ENCODE measurements at places on chromosomes 4 and X.

DNA sequence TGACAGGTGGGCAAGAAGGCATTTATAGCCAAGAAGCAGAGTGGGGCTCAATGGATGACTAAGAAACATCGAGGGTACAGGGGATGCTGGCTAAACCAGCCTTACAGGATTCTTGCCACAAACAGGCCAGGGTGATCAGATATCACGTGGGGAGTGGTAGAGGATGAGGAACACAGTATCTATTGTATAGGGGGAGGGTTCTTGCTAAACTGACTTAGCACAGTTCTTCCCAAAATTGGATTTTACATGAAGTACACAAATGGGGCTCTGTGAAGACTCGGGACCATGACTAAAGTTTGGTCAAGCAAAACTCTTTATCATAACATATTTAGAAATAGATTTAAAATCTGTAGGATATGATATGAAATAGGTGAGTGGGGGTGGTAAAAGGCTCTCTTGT is 144.0 kb upstream of the ATOH1 start:
- no peak for DNase-seq

DNA sequence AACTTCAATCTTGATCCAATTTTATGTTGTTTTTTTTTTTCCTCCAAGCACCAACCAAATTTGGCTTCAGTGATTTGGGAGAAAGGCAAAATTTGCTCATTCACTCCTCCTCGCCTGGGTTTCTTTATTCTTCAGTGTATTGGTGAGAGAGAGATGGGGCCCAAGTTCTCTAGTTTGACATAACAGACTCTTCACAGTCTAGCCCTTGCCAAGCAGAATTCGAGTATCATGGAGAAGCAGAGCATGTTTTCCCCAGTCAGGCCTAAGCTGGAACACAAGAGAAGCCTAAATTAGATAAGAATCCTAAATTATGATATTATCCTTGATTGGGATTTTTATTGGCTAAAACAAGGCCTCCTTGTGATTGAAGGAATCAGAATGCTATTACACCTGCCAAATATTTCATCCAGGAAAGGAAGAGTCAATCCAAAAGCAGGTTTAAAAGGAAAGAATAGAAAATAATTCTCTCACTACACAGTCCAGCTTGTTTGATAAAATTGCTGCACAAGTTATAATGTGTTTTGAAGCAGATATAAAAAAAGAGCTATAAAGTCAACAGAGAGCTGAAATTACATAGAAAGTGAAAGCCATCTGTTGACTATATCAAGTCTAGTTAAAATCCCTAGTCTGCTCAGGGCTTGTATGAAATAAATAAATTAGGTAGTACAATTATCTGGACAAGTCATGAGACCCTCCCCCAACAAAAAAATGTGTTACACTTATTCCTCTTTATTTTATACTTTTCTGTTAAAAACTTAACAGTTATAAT is 39.9 kb upstream of the FAM241A start:
- DNase-seq = no peak

DNA sequence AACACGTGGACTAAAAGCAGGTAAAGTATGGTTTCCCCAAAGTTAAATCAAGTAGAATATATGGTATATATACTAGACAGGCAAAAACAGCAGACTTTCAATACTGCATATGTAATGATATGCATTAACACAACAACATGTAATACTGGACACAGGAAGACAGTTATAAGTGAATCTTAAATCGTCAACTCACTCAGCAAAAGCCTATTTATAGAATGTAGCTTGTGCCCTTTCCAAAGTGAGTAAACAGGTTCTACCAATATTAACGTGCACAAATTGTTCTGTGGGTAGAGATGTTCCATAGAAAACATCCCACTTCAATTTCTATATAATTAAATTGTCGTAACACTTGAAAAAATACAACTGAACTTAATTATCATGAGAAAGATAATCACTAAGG is 30.6 kb downstream of the FAM241A start:
- no peak for DNase-seq

- no peak for DNase-seq
Observed at GRCh38 chr4:116849620-116850019, 235.8 kb downstream of the TRAM1L1 start.

DNA sequence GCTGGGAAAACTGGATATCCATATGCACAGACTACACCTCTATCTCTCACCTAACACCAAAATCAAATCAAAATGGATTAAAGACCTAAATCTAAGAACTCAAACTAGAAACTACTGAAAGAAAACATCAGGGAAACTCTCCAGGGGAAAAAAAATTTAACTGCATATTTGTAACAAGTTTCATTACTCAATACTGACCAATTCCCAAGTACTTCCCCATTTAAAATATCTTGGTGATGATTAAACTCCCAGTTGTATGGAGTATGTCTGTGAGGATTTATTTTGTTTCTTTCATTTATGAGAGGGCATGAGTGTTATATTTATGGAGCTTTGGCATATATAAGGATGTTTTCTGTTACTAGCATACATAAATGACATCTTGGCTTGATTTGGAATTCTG is 112.3 kb upstream of the IL15 start:
- no peak for DNase-seq

DNA sequence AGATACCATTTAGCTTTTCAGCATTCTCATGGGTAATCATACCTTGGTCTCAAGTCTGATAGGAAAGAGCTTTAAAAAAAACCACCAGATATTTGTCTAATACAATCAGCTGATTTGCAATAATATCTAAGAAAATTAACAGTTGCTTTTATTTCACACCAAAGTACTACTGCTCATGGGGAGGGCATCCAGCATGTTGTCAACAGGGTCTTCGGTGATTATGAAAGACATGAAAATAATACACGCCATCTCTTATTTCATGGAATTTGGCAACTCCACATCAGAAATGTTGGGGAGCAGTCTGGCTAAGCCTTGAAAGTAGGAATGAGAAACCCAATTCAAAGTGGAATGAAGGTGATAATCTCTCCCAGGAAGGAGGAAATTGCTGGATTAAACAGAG is 3.0 kb downstream of the ASB5 start:
- DNase-seq = no peak

Measured in NCI-H187 (cell line).